Activated T-cell treated with anti-CD3 and anti-CD28 coated beads for 4 hours (primary cell): ENCODE measurements at places on chromosomes 1 and 21.

DNA sequence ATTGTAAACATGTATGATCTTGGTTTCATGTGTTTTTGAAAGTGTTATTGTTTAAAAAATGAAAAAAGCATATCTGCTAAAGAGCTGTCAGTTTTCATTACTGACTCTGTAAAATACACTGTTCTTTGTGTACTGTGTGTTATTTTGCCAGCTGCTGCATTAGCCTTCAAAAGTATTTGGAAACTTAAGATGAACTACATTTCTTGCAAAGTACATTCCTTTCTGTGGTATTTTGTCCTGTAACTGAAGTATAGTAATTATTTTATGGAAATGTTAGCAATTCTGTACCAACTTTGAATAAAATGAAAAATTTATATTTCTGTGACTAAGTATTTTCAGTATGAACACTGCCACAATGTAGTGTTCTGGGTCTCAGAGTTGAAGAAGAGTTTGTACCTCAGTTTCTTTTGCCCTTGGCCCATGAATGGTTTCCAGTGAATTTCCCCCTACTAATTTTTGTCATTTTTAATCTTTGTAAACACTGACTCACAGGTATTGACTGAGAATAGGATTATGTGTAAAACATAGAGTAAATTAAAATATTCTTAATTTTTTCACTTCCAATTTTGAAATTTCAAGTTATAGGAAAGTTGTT lies 32.7 kb downstream of the MRPS6 start:
- no peak for DNase-seq

- no peak for DNase-seq
Measured at GRCh38 chr1:159960721-159961381, 6.8 kb upstream of the SLAMF9 start.

GRCh38 chr1:92037400-92037799 lies 7.6 kb downstream of the EPHX4 start:
- no peak for DNase-seq

GRCh38 chr1:53888681-53889080 lies 916 bp downstream of the YIPF1 start:
- DNase-seq: no peak

DNA sequence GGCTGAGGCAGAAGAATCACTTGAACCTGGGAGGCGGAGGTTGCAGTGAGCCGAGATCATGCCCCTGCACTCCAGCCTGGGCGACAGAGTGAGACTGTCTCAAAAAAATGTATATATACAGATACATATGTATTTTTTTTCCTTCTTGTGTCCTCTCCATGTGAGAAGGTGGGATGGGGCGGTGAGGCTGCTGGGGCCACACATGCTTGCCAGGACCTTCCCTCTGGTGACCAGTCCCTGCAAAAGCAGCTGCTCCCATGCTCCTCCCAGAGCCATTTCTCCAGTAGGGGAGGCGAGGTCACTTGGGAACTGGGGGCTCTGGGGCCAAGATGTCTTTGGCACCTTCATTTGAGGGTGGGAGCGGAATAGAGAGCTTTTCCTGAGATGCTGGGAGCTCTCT lies 74.9 kb downstream of the PIK3CD start:
- DNase-seq: no peak

GRCh38 chr1:91311672-91312071 lies 93.0 kb downstream of the HFM1 start:
- DNase-seq: no peak

DNA sequence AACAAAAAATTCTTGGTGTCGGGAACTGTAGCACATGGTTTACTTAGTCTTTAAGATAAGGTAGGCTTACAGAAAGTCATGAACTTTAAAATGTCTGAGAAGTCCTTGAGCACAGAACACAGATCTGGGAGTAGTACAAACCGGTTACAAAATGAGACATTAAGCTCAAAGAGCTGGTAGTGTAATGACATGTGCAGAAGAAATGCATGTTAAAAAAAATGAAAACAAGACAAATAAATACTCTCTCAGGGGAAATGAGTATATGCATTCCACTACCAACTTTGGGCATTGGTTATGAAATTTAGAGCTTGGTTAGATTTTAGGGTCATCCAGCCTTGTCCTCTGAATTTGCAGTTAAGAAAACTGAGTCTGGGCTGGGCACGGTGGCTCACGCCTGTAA lies 91.5 kb upstream of the F3 start:
- DNase-seq: no peak

DNA sequence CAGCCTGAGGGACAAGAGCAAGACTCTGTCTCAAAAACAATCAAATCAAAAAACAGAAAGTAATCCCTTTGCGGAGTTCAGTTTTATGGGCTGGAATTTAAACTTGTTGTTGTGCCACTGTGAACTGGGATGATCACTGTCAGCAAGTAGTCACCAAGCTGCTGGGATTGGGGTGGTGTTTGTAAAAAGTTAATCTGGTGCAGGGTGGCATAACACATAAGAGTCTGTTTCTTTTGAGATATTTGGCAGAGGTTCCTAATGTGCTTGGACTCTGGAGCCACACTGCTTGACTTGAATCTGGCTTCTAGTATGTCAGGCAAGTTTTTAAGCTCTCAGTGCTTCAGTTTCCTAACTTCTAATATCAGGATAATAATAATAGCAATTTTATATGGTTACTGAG lies 6.6 kb downstream of the CLIC4 start:
- no peak for DNase-seq

DNA sequence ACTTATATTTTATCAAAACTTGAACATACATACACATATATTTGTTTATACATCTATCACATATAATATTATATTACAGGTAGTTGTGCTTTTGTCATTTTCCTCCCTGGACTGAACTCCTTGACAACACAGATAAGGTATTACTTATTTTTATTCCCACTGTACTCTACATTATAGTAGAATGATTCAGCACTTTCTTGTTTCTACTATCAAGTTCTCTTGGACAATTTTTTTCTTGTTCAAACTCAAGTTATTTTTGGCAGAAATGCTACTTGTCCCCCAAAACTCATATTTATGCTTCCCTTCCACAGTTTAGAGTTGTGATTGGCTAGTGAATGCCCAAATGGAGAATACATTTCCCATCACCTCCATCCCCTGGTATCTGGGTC lies 10.8 kb upstream of the PTPRC start:
- DNase-seq: no peak

DNA sequence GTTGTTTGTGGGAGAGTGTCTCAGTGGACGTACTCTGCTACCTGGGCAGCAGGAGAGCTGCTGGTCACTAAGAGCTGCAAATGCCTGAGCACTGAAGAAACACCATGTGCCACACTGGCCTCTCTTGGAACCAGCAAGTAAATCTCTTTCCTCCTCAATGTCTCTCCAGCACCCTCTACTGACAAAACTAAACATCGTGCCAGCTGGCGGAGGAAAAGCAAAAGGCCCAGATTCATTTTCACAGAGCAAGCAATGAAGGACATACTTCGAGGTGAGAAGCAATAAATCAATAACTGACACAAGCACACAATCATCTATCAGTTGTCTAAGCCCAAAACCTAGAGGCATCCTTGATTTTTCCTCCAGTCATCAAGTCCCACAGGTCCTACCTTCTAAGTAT lies 78.1 kb downstream of the RERE start:
- DNase-seq: no peak

DNA sequence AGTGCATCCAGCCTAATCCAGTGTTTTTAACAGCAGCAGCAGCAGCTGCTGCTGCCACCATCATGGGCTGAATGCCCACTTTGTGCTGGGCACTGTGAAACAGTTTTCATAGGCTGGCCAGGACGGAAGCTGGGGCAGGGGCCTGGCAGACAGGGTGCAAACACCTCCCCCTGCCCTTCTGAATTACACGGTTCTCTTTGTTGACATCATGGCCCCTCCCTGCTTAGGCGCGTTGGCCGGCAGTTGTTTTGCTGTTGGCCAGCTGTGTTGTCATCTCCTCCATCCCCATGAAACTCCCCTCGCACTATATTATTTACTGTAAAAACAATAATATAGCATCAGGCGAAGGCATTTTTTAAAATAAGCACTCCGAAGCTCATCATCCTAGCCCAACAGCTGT lies 33.1 kb downstream of the PTPRU start:
- DNase-seq: no peak

DNA sequence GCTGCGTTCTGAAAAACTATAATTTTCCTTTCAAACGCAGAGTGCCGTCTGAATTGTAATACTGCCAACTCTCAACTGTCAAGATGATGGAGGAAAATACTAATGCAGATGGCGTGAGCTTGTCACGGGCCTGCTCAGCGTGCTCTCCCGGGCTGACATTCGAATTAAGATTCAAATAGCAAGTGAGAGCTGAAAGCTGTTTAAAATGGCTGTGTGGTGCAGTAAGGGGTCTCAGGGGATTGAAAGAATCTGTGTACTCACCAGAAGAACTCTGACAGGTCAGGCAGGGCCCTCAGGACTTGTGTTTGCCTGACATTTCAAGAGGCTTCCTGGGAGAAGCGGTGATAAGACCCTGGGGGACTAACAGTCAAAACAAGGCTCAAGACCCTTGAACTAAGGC lies 33.1 kb downstream of the ZMYND12 start:
- DNase-seq: no peak

- DNase-seq: no peak
Measured at GRCh38 chr1:186609183-186609582, 71.0 kb downstream of the PTGS2 start.

GRCh38 chr1:229507502-229507901 lies 639 bp downstream of the NUP133 start:
- DNase-seq: no peak

- no peak for DNase-seq
Measured at GRCh38 chr1:190144650-190145049, 333.0 kb downstream of the BRINP3 start.

DNA sequence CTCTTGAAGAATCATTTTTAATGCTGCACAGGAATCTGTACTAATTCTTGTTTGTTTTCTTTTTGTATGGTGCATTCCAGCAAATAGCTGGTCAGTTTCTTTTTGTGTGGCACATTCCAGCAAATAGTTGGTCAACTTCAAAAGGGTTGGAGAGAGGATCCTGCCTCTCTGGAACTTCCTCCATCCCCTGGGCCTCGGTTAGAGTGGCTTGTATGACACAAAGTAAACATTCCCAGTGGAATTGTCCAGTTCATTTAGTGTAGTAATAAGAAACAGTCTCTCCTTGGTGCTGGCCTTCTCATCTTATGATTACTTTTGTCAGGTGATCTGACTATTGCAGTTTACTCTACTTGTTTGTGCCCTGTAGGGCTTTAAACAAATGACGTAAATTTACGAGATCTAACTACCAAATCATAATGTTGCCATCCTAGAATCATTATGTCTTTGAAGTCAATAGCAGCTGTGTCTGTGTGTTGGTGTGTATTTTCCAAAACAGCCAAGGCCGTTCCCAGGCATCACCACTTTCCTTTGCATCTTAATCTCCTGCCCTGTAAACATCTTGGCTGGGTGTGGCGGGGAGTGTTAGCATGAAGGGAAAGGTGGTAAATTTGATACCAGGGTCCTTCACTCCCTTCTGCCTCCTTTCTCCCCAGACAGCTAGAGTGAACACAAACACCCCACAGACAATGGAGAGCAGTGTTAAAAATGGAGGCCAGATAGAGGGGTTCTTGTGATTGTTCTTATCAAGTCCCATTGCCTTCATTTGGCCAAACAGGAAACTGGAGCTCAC lies 77.9 kb downstream of the CDC7 start:
- no peak for DNase-seq

GRCh38 chr21:41861987-41862386 lies 17.2 kb downstream of the PRDM15 start:
- DNase-seq: no peak

DNA sequence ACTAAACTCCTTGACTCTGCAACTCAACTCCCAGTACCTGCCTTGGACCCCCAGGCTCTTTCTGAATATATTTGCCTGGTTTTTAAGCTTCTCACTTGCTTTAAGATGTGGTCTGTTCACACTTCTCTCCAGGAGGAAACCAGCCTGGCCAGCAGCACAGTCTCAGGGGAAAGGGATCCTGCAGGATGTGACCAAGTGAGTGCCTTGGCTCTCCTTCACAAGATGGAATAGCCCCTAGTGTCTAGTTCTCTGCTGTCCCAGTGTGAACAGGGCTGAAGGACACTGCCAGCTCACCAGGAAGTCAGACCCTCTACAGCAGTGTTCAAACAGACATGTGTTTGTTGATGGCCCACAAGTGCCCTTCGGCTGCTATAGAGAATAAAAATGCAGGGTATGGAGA lies 32.9 kb downstream of the CD244 start:
- no peak for DNase-seq

DNA sequence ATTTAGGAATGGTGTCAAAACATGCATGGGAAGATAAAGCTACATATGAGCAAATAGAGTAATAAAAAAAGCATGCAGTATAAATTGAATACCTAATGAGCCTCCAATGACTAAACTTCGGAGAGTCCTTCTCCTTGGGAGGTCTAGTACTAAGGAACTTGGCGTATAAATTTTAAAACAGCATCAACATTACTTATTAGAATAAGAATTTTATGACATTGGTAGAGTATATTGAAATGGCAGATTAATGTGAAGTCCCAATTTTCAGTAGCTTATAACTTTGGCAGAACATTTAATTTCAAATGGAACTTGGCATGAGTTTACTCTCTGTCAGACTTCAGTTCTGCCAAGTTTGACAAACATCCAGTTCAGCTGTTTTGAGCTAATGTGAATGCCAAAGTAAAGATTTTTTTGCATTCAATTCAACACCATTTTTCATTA lies 104.7 kb upstream of the RGS18 start:
- DNase-seq: no peak

GRCh38 chr1:1627261-1627828 lies 4.6 kb upstream of the MMP23B start:
- DNase-seq: no peak

DNA sequence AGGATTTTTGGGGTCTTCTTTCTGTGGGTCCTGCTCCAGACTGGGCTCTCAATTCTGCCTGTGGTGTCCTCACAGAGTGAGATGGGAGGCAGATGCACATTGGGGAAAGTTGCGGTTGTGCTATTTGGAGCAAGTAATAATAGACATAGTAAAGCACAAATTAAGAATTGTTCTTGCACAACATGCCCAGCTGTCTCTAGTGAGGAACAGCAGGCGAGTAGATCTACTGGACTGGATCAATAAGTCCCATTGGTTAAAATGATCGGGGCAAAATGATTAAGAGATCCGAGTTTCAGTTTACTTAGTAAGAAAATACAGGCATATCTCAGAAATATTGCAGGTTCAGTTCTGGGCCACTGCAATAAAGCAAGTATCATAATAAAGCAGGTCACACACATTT lies 448.3 kb upstream of the PROX1 start:
- no peak for DNase-seq

DNA sequence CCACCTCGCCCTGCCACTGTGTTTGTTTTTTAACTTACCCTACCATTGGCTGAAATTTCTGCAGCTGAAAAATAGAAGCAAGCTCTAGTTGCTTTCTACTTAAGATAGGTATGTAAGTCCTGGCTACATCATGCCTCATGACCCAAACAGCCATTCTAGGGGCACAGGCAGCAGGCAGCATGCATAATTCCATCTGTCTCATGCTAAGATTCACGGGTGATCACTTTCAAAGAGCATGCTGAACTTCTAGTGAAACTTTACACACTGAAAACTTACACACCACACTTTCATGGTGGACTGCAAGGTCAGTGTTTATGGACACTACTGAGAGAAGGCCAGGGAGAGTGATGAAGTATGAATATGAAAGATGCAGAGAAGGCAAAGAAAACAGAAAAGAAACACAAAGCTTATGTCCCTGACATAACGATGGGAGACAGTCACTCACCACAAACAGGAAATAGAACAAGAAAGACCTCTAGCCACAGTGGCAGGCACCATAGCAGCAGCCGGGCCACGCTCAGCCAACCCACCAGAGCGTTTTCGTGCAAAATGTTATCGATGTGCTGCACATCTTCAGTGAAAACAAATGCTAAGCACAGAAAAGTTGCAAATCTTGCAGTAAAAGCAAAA lies 102.3 kb upstream of the TIAM1 start:
- peak; percentile 4 for DNase-seq

GRCh38 chr1:47992720-47993415 lies 4.3 kb downstream of the TRABD2B start:
- DNase-seq: no peak
